CD14-positive monocyte (primary cell): ENCODE measurements at places on chromosomes 3 and 15.

DNA sequence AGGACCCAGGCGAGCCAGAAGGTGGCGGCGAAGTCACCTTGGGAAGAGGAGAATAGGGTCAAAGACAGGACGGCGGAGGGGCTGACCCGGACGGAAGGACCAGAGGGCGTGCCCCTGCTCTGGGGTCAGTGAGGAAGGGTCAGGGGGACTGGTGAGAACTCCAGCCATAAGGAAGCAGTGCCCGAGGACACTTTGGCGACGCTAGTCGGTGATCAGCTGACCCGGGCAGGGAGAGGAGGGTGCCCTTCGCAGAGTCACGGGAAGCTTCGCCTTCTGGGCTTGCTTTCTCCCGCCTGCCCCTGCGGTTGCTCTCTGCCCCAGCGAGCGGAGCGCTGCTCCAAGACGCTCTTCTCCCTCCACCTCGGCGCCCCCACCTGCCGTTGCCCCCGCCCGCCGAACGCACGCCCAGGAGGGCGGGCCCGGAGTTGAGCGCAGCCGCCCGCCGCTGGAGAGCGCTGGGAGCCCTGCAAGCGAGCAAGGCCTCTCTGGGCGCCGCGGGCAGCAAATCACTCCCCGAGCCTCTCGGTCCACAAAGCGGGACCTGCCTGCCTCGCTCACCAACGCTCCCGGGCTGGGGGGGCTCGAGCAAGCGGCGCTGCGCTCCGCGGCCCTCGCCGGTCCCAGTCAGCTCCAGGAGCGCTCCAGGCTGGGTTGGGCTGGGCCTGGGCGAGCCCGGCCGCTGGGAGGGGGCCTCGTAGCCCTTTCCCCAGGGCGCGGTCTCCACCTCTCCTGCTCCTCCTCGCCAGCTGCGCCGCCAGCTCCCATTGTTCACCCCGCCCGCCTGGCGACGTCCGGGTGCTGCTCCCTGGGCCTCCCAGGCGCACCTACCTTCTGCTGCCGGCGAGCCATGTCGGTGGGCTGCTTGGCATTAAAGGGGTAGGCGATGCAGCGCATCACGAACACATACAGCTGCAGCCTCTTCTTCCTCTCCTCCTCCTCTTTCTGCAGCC lies 1.2 kb downstream of the CADPS start:
- no peak for DNase-seq

DNA sequence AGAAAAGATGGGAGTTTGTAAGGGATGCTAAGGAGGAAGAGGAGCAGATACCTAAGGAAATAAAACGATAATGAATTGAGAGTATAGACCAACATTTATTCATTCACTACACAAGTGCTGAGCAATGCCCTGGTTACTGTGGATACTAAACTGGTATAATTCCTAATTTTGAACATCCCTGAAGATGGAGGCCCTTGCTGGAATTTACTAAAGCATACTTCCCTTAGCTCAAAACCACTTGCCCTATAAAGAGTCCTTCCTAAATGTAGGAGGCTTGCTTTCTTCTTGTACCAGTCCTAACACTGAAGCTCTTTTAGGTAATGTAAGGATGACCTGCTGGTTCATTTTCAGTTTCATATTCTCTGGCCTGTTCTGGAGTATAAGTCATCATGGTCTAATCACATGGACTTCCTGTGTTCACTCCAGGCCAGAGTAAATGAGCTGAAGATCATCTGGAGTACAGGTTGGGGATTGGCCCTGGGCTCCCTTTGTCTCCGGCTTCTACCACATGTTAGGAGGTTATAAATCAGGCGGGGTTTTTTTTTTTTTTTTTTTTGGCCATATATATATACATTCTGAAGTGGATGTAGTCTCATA lies 40.1 kb upstream of the MTMR10 start:
- DNase-seq = no peak

DNA sequence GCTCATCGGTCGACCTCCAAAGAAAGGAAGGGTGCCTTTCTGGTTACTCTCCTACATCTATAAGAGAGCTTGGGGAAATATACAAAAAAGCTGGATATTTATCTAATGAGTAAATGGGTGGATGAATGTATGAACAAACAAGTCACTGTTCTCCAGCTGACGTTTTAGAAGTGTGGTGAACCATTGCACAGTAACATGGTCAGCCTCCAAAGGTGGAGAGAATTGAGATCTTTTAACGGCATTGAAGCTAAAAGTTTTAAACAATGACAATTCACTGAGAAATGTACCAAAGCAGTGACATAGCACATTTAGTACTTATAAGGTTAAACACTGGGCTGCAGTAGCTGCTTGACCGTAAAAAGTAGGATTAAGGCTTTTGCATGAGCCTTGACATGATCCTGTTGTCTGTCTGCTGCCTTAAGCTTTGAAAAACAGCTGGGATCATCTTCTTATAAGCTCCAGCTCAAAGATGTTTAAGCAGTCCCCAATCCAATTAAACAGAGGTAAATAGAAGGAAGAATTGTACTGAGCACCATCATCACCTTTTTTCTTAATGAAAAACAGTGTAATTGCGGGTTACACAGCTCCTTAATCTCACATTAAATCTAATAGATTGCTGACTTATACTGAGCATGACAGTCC lies 222.9 kb downstream of the WDR72 start:
- no peak for DNase-seq

- DNase-seq = no peak
These were observed 237.6 kb upstream of the CHRNA7 start for GRCh38 chr15:31792611-31793199.

DNA sequence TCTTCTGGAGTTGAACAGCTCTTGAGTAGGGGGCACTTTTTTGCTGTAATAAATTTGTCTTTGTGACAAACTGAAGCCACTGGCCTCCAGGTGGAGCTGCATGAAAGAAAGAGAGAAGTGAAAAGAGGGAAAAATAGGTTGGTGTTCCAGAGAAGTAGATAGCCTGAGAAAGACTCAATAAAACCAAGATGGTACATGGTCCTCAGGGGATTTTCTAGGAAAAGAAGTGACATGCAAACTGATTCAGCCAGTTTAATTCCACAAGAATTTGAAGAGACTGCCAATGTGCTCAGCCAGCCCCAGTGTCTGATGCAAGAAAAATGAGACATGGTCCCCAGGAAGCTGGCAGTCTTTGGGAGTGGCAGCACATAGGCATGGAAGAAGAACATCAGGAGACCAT lies 152.7 kb downstream of the CD47 start:
- DNase-seq = no peak

DNA sequence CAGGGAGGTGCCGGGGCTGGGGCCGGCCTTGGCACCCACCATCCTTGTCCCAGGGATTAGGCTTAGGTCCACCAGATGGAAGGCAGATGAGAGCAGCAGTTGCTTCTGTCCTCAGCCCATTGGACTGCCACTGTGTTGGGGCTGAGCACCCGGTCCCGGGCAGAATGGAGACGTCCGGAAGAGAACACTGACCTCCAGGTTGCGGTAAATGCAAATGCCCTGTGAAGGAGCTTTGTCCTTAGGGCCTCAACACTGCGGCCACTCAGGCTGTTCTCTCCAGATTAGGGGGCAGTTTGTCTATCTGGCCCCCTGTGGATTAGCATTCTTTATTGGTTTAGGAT lies at the start of gene SERINC4:
Gene SERINC4, minus strand, starts transcription at position 276 of the 341 bp plus-strand sequence. Its CDS starts 234 bp downstream, at position 42.
- DNase-seq = no peak

DNA sequence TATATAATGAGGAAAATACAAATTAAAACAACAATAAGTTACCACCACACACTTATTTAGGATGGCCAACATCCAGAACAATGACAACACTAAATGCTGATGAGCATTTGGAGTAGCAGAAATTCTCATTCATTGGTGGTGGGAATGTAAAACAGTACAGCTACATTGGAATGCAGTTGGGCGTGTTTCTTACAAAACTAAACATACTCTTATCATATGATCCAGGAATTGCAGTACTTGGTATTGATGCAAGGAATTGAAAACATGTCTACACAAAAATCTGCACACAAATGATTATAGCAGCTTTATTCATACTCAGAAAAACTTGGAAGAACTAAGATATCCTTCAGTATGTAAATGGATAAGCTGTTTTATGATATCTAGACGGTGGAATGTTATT lies 594.2 kb downstream of the ZBBX start:
- no peak for DNase-seq

DNA sequence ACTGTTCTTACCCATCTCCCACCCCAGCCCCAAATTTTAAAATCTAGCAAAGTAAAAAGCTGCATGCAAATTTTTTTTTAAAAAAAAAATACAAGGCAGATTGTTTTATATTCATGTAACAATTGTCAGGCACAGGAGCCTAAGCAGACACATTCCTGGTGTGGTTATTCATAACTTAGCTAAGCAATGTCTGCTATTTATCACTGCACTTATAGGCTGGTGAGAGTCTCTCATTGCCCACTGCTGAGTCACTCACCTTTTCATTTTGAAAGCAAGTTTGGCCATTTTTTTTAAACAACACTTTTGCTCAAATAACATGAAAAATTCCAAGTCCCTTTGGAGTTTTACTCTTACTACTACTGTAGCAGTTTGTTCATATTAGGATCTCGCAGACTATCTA lies 413.9 kb downstream of the RBMS3 start:
- DNase-seq = no peak

GRCh38 chr15:74311734-74312444 lies 55.6 kb downstream of the CYP11A1 start:
- DNase-seq = no peak

- no peak for DNase-seq
These were observed 23.2 kb downstream of the ATXN7 start for GRCh38 chr3:63886858-63887257.

- no peak for DNase-seq
These were observed 378.7 kb downstream of the MCTP2 start for GRCh38 chr15:94610069-94610468.

DNA sequence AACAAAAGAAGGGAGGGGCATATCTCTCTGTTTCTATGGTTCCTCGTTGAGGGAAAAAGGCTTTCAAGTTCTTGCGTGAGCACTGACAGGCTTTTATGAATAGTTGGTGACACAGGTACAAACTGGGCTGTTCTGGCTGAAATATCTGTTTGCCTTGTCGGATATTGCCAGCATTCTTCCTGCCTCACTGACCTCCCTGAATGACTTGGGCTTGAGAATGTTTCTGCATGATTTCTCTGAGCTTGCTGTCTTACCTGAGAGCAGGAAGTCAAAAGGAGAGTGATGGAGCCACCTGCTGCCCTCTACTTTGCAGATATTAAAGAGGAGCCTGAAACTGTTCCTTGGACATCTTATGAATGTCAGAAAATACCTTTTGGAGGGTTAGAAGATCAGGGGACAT lies 4.8 kb downstream of the GCNT3 start:
- DNase-seq = no peak

DNA sequence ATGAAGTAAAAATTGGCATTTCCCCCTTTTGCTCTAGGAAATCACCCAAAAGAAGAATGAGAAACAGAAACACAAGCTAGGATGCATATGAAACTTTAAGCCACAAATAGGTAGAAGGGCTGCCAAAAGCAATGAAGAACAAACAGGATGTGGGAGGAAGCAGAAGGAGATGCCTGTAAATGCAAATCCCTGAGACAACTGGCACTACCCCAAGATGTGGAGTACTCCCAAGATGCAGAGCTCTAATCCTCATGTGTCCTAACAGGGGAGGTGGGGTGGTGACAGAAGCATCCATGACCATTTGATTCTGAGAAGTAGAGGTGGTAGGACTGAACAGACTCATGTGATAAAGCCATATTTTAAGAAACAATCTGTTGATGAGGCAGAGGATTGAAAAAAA lies 31.9 kb upstream of the ZNF280D start:
- no peak for DNase-seq

DNA sequence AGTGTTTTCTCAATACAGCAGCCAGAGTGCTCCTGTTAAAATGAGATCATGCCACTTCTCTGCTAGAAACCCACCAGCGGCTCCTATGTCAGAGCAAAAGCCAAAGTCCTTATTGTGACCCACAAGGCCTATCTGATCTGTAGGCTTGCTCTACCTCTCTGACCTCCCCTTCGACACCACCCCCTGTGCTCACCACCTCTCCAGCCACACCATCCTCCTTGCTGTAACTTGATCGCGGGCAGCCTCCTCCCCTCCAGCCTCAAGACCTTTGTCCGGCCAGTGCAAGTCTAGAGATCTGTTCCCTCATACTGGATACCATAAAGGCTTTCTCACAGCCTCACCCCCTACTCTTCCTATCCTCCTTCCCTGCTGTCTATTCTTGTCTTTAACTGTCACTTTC lies 1.9 kb upstream of the IGDCC4 start:
- no peak for DNase-seq

DNA sequence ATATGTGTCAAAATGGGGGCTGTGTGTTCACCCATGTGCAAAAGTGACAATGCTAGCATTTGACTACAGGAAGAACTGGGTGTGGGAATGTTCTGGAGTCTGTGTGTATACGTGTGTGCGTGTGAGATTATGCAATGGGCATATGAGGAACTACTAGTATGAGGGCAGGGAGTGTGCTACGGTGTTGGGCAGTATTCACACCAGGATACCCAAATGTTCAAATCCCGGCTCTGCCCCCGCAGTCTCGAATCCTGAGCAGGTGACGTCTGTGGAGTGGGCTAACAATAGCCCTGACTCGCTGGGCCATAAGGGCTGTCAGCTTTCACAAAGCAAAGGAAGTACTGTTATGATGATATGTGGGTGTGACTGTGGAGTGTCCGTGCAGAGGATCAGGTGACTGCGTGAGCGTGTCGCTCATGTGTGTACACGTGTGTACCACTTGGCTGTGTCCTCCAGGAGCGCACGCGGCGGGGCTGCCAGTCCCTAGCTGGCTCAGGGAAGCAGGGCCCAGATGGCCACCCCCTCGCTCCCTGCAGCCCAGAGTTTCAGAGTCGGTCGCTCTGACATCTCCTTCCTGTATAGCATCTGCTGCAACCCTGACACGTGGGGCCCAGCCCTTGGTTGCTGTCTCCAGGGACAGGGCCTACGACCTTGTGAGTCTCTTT lies 27.2 kb downstream of the IQSEC1 start:
- peak; percentile 88 for DNase-seq

GRCh38 chr15:34360298-34360697 lies 6.7 kb downstream of the LPCAT4 start:
- DNase-seq = no peak

DNA sequence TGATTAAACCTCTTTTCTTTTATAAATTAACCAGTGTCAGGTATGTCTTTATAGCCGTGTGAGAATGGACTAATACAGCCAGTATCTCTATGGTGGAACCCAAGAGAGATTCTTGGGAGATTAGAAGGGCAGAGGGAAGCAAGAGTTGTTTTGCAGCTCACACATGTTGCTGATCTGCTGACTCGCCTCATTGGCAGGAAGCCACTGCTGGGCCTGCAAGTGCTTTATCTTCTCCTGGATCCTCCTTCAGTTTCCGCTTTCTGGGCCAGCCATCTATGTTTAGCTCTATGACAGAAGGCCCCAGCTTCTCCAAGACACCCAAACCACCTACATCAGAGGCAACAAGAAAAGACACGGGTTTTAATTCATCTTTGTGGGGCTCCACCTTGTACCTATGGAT lies 23.4 kb upstream of the GALNT15 start:
- no peak for DNase-seq

- peak; percentile 77 for DNase-seq
These were observed at the start of gene FOXP1 for GRCh38 chr3:71583566-71584393. TSS of gene FOXP1 (minus strand) at chr3:71583728. CDS start at chr3:71198381, 385,347 bp downstream.

- DNase-seq = no peak
These were observed 52.3 kb downstream of the THSD4 start for GRCh38 chr15:71167445-71168165.

GRCh38 chr3:13491206-13491974 lies 11.3 kb downstream of the HDAC11 start:
- no peak for DNase-seq

- no peak for DNase-seq
These were observed 3.8 kb upstream of the CAMP start for GRCh38 chr3:48219543-48219942.

GRCh38 chr3:194103983-194104751 lies 31.8 kb upstream of the HES1 start:
- DNase-seq = peak; percentile 30
